Omental fat pad (tissue), 4 donors: ENCODE measurements at places on chromosomes 6 and 20.

- DNase-seq, result no peak
Measured at GRCh38 chr6:47034926-47035325, 7.2 kb downstream of the ADGRF1 start.

GRCh38 chr6:21354805-21355238 lies 238.7 kb upstream of the SOX4 start:
- DNase-seq, result no peak

GRCh38 chr6:132023490-132023889 lies 72.3 kb upstream of the CCN2 start:
- DNase-seq, result no peak

- DNase-seq, result no peak
Measured at GRCh38 chr6:156934069-156934460, 156.9 kb downstream of the ARID1B start.

DNA sequence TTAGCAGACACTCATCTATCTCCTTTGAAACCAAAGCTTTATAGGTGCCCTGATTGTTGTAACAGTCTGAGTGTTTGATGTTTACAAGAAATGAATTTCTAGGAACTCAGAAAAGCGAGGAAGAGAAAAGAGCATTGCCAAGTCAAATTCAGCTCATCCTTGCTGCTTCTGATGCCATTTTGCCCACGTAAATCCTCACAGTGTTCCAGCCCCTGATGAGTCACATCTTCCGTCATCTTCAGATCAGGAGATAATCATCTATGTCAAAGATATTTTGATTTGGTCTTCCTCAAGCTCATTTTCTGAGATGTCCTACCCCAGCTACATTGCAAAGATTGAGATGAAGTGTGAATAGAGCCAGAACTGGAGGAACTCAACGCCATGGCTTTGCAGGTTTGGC lies 426.2 kb downstream of the BMP2 start:
- DNase-seq, result no peak

GRCh38 chr20:53578492-53579222 lies 15.0 kb downstream of the ZNF217 start:
- no peak for DNase-seq

GRCh38 chr6:73747289-73747688 lies 51.3 kb downstream of the CD109 start:
- no peak for DNase-seq

GRCh38 chr6:42113936-42114636 lies 28.3 kb downstream of the C6orf132 start:
- DNase-seq, result no peak

- DNase-seq, result no peak
Measured at GRCh38 chr6:116439522-116440051, 21.6 kb upstream of the CALHM6 start.

DNA sequence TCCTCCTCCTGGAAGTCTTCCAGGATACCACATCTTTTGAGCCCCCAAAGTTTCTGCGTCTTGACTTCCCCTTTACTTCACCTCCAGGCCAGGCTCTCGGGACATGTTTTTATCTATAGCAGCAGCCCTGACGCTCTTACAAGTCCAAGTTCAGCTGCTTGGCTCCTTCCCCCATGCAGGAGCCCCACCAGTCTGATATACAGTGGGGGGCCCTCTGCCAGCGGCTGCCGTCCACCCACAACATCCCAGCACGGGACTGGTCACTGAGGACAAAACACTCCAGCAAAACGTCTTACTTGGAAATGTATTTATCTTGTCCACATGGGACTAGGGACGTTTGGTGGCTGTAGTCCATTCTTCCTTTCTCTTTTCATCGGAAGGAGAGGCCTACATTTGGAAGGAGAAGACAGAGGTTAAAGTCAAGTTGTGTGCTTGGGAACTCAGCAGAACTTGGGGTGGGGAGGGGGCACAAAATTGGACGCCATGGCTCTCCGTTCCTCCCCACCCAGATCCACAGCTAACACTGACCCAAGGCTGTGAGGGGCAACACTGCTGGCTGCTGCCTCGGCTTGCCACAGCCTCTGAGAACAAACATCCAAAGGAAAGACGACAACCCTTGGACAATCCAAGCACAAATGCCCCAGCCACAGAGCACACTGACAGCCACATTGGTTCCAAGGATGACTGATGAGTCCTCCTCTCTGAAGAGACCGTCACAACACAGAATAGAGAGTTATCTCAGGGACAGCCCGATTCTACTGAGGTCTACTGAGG lies 79.2 kb downstream of the PRND start:
- DNase-seq, result no peak

GRCh38 chr6:125154118-125154760 lies 666 bp downstream of the TPD52L1 start:
- no peak for DNase-seq

DNA sequence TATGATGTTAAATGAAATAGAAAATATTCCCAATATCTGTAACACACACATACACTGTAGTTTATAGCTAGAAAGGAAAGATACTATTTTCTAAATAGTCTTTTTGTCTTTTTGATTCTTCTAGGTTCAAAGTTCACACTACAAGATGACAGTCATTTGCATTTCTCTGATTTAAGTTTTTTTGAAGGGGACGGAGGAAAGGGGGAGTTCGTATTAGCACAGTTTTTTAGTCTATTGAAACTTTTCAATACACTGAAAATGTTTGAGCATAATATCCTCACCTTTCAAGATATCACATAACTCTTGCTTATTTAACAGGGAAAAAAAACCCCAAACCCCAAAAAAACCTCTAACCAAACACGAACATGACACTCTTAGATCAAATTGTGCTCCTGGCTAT lies 68.1 kb downstream of the BMP2 start:
- no peak for DNase-seq

DNA sequence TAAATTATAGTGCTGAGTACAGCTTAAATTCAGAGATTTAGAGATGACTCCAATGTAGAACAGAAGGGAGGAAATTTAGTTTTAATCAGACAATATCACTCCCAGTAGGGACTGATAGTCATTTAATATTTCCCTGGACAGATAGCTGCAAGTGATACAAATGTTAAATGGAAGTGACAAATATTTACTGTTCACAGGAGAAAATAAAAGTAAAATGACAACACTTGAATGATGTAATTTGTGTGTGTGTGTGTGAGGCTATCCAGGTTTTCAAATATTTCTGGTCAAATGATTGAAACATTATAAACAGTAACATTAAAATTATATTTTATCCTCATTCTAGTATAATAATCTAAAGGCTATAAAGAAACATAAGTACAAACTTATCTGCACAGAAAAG lies 220.3 kb upstream of the THEMIS start:
- no peak for DNase-seq

DNA sequence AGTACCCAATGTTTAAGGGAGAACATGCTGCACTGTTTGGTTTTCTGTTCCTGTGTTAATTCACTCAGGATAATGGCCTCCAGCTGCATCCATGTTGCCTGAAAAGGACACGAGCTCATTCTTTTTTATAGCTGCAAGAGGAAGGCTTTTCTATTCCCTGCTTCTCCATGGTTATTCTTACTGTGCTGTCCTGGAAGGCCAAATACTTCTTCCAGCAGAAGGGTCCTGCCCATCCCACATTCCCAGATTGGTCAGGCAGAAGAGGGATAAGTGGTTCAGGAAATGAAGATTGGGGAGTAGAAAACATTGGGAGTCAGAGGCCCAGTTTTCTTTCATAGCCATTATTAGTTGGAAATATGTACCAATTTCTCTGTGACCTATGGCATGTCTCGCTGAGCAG lies 122.4 kb downstream of the TCP11 start:
- DNase-seq, result no peak

GRCh38 chr6:130366107-130367005 lies 539 bp downstream of the TMEM200A start:
- peak; percentile 24 for DNase-seq

GRCh38 chr6:83459663-83460062 lies 28.8 kb upstream of the ME1 start:
- no peak for DNase-seq

DNA sequence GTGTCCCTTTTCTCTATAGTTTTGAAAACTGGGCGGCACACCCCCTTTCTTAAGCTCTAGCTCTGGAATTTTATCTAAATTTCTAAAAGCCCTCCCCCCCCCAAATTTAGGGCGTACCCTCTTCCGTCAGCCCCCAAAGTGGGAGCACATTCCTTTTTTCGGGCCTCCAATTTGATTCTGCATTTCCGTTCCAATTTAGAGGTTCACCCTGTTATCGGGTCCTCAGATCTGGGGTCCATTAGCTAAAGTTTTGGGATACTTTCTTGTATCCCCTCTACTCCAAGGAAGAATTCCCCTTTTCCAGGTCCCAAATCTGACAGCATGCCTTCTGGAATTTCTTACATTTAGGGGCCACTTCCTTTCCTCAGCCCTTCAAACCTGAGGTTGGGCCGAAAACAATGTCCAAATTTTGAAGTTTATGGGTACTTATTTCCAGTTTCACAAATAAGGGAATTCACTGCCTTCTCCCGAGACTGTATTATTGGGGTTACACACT lies 796 bp downstream of the PHF20 start:
- DNase-seq, result no peak

DNA sequence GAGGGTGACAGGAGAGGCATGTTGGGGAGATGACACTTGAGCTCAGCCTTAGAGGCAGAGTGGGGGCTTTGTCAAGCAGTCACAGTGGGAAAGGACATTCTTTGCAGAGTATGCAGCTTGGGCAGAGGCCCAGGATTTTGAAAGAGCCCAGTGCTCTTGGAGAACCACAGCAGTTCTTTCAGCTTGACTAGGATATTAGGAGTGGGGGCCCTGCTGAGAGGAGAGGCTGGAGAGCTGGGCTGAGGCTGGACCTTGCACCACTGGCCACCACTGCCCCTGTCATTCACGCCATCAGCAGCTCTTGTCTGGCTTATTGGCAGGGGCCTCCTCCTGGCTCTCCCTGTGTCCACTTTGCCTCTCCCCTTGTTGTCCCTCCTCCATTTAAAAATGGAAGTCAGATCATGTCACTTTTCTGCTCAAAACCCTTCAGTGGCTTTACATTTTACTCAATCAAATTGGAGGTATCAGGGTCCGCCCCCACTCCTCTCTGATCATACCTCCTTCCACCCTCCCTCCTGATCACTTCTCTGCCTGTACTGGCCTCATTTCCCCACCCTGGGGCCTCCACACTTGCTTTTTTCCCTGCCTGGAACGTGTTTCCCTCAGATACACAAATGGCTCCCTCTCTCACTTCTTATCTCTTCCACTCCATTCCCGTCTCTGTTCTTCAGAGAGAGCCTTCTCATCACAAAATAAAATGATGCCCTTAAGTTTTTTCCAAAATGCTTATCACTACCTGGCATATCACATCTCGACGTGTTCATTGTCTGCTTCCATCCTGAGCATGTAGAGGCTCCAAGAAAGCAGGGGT lies 10.5 kb downstream of the MANBAL start:
- DNase-seq, result no peak

DNA sequence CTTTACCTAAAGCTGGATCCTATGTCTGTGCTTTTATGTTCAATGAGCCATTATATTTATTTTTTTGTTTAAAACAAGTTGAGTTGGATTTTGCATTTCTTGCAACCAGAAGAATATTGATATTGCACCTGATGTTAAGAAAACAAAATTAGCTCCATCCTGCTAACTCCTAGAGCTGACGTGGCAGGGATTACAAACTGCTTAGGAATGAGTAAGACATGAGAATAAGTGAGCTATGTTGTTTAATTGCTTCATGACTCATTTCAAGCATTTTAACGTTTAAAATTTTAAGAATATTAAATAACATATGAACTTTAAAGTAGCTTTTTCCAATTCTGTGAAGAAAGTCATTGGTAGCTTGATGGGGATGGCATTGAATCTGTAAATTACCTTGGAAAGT lies 663.5 kb downstream of the EPM2A start:
- DNase-seq, result no peak

DNA sequence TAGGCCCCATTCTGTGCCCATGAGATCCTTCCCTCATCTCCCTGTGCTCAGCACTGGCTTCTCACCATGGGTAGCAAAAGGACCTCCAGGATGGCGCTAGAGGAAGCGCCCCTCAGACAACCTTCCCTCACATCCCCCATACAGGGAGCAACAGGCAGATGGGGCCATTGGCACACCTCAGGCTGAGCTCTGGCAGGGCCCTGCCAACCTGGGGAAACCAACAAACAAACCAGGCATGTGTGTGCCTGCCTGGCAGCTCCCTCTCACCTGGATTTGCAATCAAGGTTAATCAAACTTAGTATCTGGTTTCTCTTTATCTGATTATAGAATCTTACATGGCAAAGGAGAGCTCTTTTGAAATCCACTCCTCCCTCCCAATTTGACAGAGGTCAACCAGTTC lies 134.9 kb downstream of the SLC23A2 start:
- no peak for DNase-seq

- no peak for DNase-seq
Measured at GRCh38 chr20:23484081-23484480, 6.8 kb upstream of the CST8 start.

DNA sequence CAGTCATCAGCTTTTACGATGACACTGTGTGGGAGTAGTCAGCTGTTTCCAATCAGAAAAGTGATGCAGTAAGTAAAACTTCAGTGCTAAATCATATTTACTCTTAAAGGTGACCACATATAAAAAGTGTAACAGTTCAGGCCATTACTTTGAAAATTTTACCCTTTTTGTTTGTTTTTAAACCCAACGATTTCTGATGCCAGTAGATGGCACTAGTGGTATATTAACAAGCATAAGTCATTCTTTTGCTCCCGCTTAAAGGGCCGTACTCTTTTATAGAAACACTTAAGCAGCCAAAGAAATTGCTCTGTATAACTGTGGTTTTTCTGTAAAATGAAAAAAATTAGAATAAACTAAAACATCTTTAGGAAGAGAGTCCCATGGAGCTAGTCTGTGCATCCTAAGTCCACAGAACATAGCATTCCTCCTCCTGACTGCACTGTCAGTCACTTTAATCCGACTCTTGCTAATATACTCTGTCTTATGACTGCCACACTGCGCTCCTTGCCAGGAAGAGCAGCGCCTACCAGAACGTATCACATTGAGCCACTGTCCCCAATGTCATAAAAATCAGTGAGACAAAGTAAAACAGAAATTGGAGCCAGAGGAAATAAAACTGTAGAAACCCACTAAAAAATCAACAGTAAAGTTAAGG lies 25.0 kb downstream of the HEBP2 start:
- DNase-seq, result no peak

GRCh38 chr6:95866732-95867131 lies 149.0 kb upstream of the FUT9 start:
- DNase-seq, result no peak

- DNase-seq, result no peak
Measured at GRCh38 chr6:146590492-146590891, 8.3 kb upstream of the ADGB start.

GRCh38 chr6:46626228-46626909 lies 26.2 kb downstream of the CYP39A1 start:
- DNase-seq, result no peak

DNA sequence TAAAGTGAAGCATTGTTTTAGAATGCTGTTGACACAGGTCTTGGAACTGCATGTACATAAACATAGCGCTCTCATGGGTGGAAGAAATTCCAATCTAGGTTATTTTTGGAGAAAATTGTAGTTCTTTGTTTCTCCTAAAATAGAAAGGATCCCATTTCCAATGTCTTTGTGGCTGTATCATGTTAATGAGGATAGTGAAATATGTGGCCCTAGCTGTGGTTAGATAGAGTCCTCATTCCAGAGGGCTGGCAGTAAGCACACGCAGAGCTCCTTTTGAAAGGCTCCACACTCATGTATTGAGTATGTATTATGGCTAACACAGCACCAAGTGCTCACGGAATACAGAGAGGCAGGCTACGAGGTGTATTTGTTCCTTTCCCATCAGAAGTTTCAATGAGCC lies 60.9 kb downstream of the SNRNP48 start:
- DNase-seq, result no peak

- DNase-seq, result no peak
Measured at GRCh38 chr6:6230286-6230685, 90.2 kb downstream of the F13A1 start.
